Retinal pigment epithelial cell (primary cell): ENCODE measurements at places on chromosomes 4 and X.

GRCh38 chr4:101156619-101157310 lies 190.6 kb downstream of the PPP3CA start:
- no peak for DNase-seq

GRCh38 chr4:115491686-115492085 lies 378.3 kb upstream of the NDST4 start:
- DNase-seq = no peak

DNA sequence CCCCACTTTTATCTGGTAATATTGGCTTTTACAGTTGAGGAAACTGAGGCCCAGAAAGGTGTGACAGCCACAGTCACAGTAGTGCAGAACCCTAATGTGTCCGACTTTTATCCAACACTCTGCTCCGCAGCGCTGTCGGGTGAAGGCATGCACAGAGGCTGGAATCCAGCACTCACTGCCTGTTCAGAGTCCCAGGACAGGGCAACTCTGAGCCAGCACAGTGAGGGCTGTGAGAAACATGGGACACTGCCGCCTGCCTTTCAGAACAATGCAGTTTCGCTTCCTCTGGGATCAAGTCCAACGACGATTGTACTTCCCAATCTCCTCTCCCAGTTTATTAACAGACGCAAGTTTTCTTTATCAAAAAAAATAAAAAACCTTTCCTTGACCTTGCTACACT lies 41.9 kb upstream of the PDGFRA start:
- no peak for DNase-seq

GRCh38 chrX:96211953-96212352 lies 472.7 kb upstream of the DIAPH2 start:
- DNase-seq = no peak

DNA sequence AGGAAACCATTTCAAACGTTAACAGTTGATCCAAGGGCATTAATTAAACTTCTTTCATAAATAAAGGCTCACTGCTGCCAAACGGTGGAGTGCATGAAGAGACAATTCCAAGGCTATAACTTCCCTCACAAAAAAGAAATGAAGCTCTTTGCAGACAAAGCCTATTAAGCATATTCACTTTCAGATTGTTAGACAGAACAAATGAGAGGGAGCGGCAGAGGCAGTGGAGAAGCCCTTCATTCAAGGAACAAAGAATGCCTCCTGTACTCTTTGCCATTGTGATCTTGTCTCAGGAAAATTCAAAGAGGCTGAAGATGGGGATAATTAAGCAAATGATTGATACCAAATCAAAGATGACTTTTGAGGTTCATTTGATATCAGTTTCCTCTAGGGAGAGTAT lies 370.5 kb upstream of the FAT1 start:
- no peak for DNase-seq

- DNase-seq = no peak
Observed at GRCh38 chr4:6956434-6957147, 47.0 kb downstream of the TBC1D14 start.

GRCh38 chrX:7941390-7942042 lies 14.3 kb upstream of the PNPLA4 start:
- no peak for DNase-seq

- DNase-seq = no peak
Observed at GRCh38 chrX:13620207-13620606, 32.7 kb upstream of the TCEANC start.

DNA sequence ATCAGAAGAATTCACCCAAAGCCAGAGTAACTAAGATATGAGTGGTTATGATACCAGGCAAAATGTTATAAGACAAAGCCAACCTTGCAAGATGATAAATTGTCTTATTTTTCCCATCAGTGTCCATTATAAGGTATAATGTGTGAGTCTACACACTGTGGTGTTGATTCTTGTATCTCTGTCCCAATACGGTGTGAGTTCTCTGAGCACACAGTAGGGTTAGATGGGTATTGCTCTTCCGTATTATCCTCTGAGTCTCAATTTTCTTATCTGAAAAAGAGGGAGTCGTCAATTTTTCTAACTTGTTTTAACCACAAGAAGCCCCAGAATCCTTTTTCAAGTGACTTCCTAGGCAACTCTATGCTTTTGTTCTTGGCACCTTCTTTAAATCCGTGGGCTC lies 69.9 kb downstream of the HMGB2 start:
- no peak for DNase-seq

DNA sequence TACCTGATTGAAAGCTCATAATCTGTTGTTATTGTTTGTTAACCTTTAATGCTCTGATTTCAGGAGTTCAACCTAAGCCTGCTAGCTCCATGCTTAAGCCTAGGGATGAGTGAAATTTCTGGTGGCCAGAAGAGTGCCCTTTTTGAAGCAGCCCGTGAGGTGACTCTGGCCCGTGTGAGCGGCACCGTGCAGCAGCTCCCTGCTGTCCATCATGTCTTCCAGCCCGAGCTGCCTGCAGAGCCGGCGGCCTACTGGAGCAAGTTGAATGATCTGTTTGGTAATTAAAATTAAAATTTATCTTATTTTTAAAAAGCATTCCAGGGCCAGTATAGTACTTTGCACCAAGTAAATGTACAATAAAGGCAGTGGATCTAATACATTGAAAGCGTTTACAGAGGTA lies 37.1 kb upstream of the MSANTD1 start:
- DNase-seq = no peak

DNA sequence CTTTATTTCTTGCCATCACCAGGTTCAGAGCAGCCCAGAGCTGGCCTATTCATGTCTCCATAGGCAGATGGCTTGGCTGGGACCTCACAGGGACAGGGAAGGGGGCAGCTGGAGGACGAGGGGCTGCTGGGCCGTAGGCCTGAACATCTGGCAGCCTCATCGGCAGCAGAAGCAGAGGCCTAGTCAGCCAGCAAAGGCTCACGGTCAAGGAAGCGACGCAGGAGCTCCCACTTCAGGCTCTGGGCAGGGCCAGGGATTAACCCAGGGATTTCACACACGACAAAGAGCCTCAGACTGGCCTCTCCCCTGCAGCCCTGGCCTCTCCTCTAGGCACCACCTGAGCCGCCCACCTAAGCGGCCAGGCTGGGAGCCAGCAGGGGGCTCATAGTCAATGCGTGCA lies 46.0 kb upstream of the MAN2B2 start:
- no peak for DNase-seq

GRCh38 chrX:129741880-129742758 lies 3.3 kb downstream of the XPNPEP2 start:
- DNase-seq = no peak

DNA sequence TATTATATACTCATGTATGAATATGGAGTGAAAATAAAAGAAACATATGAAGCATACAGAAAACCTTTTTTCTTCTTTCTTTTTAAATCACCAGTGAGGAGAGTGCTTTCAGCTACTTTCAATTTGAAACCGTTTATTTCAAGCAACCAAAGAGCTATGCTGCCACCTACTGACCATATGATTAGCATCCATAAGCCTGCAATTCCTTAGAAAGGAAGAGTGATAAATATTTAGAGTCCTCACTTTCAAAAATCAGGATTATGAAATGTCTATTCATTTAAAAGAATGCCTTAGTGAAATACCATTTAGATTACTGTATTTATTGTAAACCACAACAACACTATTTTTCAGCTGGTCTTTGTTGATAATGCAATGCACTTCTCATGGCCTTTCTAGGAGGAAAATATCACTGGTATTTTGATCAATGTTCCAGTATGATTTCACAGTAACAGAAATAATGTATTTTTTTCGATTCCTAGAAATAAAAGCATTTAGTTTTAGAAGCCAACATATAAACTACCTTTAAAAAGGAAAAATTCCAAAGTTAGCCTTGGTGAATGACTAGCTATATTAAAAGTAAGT lies 667.6 kb downstream of the PCDH18 start:
- DNase-seq = peak; percentile 46

DNA sequence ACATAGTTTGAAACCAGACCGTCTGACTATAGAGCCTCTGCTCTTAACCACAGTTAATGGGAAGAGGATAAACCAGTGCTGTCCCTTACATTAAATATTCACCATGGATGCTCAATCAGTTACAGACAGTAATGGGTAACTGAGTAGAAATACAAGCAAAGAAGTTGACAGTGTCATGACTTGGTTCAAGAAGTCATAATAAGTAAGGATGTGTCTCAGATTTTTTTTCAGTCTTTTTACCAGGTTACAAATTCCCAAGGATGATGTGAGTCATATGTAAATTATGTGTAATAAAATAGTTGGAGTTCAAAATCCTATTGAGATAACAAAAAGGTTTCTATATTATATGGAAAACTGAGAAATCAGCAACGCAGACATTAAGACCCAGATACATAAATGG lies 31.1 kb downstream of the ZCCHC4 start:
- no peak for DNase-seq

DNA sequence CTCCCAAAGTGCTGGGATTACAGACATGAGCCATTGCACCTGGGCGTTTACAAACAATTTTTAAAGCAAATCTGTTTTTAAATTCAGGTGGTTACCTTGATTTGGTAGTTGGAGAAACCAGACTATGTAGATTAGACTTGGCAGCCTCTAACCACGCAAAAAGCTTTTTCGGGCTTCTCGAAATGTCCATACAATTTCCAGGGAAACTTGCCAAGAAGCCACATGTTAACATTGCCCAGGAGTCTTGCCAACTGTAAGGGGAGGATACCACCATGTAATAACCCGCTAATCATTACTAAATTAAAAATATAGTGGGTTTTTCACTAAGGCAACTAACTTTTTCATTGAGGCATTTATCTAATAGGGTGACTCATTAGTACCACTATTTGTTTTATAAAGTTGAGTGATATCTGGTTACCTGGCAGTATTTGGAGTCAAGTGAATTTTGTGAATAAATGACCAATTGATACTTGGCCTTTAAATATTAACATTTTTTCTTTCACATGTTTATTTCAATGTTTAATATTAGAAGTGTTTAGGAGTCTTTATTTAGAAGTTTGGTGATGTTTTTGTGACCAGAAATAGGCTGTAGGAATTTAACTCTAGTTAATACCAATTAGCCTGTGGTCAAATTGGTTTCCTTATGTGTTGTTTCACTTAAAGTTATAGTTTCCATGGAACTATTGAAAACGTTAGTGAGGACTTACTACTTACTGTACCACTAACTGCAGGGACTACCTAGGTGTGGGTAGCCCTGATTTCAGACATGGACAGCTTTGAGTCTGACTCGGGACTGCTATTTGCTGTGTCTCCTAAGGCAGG lies 61.3 kb downstream of the CLDN34 start:
- no peak for DNase-seq

- no peak for DNase-seq
Observed at GRCh38 chr4:175054980-175055379, 136.8 kb downstream of the ADAM29 start.

GRCh38 chr4:29578329-29578728 lies 1141.8 kb upstream of the PCDH7 start:
- no peak for DNase-seq

DNA sequence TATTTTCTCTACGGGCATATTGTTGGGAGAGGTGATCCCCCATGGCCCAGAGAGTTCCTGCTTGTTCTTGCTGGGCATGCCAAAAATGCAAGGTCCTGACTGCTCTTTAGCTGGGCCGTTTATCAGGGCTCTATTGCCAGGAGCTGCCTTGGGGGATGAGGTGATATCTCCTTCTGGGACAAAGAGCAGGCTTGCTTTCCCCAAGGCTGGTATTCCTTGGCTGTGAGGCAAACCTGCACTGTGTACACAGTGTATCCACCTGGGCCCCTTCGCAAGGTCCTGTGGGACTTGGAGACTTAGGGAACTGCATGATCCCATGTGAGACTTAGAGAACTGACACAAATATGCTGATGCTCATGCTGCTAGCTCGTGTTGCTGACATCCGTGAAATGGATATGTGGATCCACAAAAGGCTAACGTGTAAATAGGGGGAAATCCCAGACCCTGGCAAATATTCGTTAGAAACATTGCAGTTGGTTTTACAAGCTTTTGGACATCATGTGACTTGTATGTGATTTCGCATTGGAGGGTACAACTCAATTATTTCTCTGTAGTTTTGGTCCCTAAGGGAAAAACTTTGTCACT lies 24.4 kb upstream of the ZFX start:
- DNase-seq = no peak

- peak; percentile 46 for DNase-seq
Observed at GRCh38 chrX:11239230-11239629, 54.0 kb upstream of the AMELX start.

DNA sequence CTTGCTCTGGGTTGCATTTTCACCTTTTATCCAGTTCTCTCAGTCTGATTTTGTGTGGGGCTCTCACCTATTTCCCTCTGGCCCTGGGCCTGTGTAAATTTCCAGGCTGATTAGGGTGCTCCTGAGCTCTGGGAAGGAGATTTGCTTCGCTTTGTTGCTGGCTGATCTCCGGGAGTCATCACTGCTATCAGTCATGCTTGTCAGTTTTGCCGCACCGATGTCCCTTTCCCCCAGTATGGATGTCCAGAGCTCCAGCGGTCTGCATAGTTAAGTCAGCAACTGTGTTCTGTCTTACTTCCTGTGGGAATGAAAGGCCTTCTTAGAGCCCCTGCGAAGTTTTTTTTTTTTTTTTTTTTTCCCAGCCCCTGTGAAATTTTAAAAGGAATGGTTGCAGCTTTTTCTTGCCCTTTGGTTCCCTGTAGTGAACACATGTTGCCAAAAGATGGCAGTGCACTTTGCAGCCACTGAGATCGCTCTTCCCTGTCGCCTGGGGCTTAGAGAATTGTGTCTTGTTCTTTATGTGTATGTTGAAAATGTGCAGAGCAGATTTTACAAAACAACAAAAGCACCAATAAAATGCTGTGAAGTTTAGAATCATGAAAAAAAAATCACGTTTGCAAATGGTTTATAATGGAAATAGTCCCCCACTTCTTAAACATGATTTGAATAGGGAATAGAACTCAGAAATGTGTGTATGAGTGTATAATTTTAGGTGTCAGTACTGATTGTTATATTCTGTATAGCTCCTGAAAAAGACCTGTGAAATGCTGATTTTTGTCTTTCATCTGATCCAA lies 109.1 kb upstream of the SLC4A4 start:
- peak; percentile 43 for DNase-seq

GRCh38 chr4:38365748-38366310 lies 298.2 kb upstream of the KLF3 start:
- DNase-seq = no peak

GRCh38 chr4:1980561-1981041 lies 28.2 kb downstream of the NELFA start:
- DNase-seq = no peak

- no peak for DNase-seq
Observed at GRCh38 chrX:108025954-108026600, 18.8 kb upstream of the VSIG1 start.

DNA sequence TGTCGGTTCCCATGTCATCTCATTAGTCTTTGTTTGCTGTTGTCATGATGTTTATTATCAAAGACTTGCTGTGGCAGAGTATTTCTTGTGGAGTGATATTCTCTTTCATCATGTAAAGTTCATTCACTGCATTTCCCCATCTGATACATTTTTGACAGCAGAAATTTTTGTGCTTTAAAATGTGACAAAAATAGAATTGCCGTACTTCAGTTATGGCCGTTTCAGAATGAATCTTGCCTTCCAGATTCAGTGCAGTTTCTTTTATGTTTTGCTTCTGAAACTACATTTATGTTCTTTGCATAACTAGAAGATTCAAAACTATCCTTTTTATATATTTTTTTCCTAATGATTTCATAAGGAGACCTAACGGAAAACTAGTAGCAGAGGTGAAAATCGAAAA lies 10.0 kb downstream of the CSTF2 start:
- no peak for DNase-seq

GRCh38 chr4:8380511-8381415 lies 59.8 kb downstream of the ACOX3 start:
- no peak for DNase-seq
